ENCODE measurements at places on chromosomes 3 and 15. TPM values are rescaled to one million over a fixed set of nuclear protein-coding genes. Genes with fewer than 3 reads are reported as not detected.

- no peak for DNase-seq
Measured at GRCh38 chr3:61761694-61762430, 200.5 kb downstream of the PTPRG start.

The C3orf62 gene
- 1.7 TPM for total RNA-seq

The FANCD2OS gene
- total RNA-seq = not detected

GRCh38 chr3:10337323-10338163 is 16.6 kb upstream of the SEC13 start:
- no peak for DNase-seq

All from activated naive CD4-positive, alpha-beta T cell treated with anti-CD3 and anti-CD28 coated beads for 36 hours (primary cell).